ENCODE measurements at places on chromosomes 2 and 18. TPM values are rescaled to one million over a fixed set of nuclear protein-coding genes. Genes with fewer than 3 reads are reported as not detected.

DNA sequence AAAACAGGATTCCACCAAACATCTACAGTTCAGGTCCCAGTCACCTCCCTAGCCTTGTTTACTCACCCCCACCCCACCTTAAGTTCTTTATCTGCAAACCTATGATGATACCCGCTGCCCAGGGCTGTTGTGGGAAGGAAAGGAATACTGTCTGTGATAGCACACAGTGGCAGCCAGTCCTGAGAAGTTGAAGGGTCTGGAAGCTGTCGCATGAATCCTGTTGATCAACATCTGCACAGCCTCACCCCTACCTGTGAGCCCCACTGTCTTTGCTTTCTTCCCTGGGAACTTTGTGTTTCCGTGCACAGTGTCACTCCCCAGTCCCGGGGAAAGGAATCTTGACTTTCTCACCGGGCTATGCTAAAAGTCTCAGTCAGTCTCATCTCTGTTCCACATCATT is 160.7 kb upstream of the EPAS1 start:
- no peak for DNase-seq

GRCh38 chr2:61588566-61588965 is 50.4 kb upstream of the XPO1 start:
- DNase-seq: no peak

SLC14A1 gene
- total RNA-seq: 4.3 TPM

SP140 gene
- total RNA-seq: 23.1 TPM

ABHD1 gene
- 2.1 TPM for total RNA-seq
